ENCODE measurements at places on chromosomes 1 and 21. TPM values are rescaled to one million over a fixed set of nuclear protein-coding genes. Genes with fewer than 3 reads are reported as not detected.

Gene INAVA
- 0.45 TPM for total RNA-seq

Gene POU3F1
- total RNA-seq = 0.55 TPM

Gene CHIA
- not detected for total RNA-seq

Gene TSPAN1
- total RNA-seq = 2.3 TPM

Gene C1orf167
- total RNA-seq = 1.3 TPM

Gene UBE2G2
- total RNA-seq = 83.6 TPM

DNA sequence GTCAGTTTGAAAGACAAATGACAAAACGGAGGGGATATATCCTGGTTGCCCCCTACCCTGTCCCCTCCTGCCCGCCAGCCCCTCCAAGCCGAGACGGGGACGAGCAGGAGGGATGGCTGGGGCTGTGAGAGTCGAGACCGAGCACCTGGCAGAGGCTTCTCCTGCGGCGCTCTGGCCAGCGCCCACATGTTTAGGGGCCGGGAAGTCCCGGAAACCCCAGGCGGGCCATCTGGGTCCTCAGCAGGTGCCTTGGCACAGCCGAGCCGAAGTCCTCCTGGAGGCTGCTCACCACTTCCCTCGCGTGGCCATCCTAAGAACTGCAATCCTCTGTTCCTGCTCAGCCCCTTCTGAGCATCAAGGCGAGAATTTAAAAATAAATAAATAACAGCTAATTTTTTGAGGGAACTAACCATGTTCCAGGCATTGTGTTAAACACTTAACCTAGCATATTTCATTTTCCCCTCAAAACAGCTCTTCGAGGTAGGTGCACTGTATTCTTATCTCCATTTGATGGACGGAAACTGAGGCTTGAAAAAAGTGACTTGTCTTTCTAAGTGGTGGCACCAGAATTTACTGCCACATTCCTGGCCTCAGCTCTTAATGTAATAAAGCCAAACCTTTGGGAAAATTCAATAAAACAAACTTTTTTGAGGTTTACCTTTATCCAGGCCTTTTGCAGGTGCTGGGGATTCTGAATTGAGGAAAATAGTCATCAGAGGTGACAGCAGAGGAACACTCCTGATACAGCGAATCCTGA, 3.5 kb upstream of the RIMS3 start:
- H3K36me3 ChIP-seq = no peaks in the 10 kb centered on the region
- H3K27ac ChIP-seq = no peak overlapping the region
- H3K27me3 ChIP-seq = no peaks in the 10 kb centered on the region
- no peak overlapping the region for H3K4me3 ChIP-seq

GRCh38 chr21:42174173-42174572, 44.8 kb upstream of the ABCG1 start:
- no peaks in the 10 kb centered on the region for H3K4me1 ChIP-seq
- no peaks in the 10 kb centered on the region for H3K36me3 ChIP-seq
- H3K4me3 ChIP-seq = no peak overlapping the region
- H3K27ac ChIP-seq = no peak overlapping the region
- no peak for DNase-seq
- no peaks in the 10 kb centered on the region for H3K27me3 ChIP-seq

DNA sequence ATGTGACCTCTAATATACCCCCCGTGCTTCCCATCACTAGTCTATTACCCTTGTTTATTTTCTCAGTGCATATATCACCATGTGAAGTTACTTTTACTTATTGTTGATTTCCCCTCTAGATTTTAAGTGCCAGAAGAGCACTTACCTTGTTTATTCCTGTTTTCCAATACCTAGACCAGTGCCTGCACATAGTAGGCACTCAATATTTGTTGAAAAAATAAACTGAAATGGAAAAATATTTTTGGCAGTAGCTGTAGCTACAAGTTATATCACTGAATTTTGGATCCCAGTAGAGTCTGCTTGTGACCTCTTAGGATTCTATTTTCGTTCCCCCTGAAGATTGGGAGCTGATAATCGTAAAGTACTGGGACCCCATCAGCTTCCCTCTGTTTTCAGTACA, 32.0 kb upstream of the FOXE3 start:
- H3K36me3 ChIP-seq = no peaks in the 10 kb centered on the region
- no peaks in the 10 kb centered on the region for H3K4me1 ChIP-seq
- no peak overlapping the region for H3K4me3 ChIP-seq
- no peak for DNase-seq

- H3K4me3 ChIP-seq = no peak overlapping the region
- no peak for DNase-seq
- no peak overlapping the region for H3K27ac ChIP-seq
- H3K4me1 ChIP-seq = no peaks in the 10 kb centered on the region
- H3K27me3 ChIP-seq = no peaks in the 10 kb centered on the region
Measured at GRCh38 chr1:34312359-34312758, 135.7 kb downstream of the C1orf94 start.

GRCh38 chr1:203665993-203666392, 39.4 kb downstream of the ATP2B4 start:
- H3K27ac ChIP-seq = peak overlapping the region; percentile 84
- H3K36me3 ChIP-seq = no peaks in the 10 kb centered on the region
- no peaks in the 10 kb centered on the region for H3K27me3 ChIP-seq
- DNase-seq = no peak
- H3K4me1 ChIP-seq = peaks cover 2% of the 10 kb centered on the region
- no peak overlapping the region for H3K4me3 ChIP-seq

DNA sequence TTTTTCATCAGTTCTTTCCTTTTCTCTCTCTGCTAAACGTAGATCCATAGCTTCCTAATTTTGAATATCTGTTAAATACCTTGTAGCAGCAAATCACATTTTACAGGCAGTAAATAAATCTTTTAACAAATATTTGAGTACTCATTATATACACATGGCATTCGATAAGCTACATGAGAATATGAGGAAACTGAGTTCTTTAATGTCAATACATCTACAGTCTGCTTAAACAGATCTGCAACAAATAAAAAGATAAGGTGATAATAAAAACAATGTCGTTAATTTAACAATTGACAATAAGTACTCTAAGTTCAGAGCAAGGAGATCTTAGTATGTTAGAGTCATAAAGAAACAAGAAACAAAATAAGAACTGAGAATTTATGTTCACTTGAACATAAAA, 42.9 kb downstream of the SELENOF start:
- no peak for DNase-seq
- no peaks in the 10 kb centered on the region for H3K36me3 ChIP-seq
- H3K27me3 ChIP-seq = no peaks in the 10 kb centered on the region
- no peaks in the 10 kb centered on the region for H3K4me1 ChIP-seq
- no peak overlapping the region for H3K27ac ChIP-seq
